GM04504 (cell line): ENCODE measurements at places on chromosomes 3 and 15.
A peak's percentile ranks its signal among the peaks of the same experiment; 100 is the strongest.

DNA sequence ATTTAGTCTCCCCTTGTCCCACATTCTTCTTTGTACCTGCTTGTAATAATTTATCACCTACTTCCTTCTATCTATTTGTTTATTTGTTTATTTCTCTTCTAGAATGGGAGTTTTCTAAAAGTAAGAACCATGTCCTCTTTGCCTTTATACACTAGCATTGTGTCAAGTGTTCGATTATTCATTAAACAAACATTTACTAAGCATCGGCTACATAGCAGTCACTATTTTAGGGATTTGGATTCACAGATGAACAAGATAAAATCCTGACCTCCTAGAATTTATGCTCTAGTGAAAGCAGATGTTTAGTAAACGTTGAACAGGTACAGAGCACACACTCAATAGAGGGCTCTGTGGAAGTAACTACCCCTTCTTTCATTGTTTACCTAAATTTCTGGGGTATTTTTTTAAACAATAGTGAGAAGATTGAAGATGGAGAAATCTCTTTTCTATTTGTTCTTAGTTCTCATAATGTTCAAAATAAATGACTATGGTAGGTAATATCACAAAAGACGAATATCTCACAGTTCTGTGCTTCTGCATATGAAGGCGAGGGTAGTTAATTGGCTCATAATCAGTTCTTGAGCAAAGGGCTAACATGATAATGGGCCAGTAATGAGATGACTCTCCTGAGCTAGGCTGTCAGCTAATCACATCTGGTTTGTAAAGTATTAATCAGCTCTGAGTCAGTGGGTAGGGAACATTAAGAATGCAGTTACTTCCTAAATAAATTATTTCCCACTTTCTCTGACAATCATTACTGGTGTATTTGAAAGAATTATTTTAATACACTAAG, 111.9 kb downstream of the SLC9A9 start:
- no peak for DNase-seq

DNA sequence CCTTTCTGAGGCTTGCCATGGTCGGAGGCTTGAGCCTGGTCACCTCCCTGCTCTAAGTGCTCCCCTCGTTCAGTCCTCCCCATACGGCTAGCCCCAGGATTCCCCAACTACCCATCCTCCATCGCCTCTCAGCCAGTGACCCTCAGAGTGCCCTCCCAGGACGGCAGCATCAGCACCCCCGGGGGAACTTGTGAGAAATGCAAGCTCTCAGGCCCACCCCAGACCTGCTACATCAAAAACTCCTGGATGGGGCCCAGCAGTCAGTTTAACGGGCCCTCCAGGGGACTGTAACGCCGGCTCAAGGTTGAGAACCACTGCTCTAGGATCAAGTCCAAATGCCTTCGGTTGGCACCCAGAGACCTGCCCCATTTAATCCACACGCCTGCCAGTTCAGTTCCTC, 6.9 kb downstream of the ADAMTS17 start:
- no peak for DNase-seq

- DNase-seq, result no peak
These were observed 121.3 kb upstream of the TBL1XR1 start for GRCh38 chr3:177318559-177318958.

DNA sequence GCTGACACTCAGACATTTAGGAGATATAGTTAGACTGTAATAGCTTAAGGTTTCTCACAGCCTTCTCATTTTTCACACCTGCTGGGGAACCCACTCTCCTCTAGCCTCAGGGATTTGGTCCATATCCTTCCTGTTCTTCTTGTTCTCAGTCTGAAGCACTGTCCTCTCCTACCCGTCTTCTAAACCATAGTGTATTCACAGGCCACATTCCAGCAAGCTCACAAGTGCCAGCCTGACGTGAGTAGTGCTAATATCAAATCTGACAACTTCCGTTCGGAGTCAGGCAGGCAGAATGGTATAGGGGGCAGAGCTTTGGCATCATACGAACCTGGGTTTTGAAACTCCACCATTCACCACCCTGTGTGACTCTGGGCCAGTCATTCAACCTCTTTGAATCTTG, 6.9 kb upstream of the CA12 start:
- DNase-seq, result no peak

- no peak for DNase-seq
These were observed 400.9 kb downstream of the PLOD2 start for GRCh38 chr3:145760036-145760435.

- DNase-seq, result peak; percentile 85
These were observed 52.4 kb downstream of the VGLL3 start for GRCh38 chr3:86938416-86939105.
